NCI-H2227 treated with DMSO at 0.1 percent for 48 hours (cell line): ENCODE measurements at places on chromosomes 12 and 14.
A peak's percentile ranks its signal among the peaks of the same experiment; 100 is the strongest.

GRCh38 chr12:40733871-40734270, 41.6 kb downstream of the CNTN1 start:
- no peak for DNase-seq

DNA sequence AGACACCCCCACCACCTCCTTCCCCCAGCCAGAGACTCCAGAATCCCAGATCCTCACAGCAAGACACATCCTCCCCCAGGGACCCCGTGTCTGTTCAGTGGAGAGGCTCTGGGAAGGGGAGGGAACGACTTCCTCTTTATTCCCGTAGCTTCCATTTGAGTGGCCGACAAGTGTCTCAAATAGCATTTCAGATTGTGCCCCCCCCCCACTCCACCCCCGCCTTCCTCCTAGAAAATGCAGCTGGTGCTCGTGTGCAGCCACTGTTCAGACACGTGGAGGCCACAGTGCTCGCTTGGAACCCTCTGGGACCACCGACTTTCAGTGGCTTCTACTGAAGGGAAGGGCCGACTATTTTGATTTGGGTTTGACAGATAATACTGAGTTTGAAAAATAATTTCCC, 14.3 kb downstream of the PPP2R5C start:
- no peak for DNase-seq

DNA sequence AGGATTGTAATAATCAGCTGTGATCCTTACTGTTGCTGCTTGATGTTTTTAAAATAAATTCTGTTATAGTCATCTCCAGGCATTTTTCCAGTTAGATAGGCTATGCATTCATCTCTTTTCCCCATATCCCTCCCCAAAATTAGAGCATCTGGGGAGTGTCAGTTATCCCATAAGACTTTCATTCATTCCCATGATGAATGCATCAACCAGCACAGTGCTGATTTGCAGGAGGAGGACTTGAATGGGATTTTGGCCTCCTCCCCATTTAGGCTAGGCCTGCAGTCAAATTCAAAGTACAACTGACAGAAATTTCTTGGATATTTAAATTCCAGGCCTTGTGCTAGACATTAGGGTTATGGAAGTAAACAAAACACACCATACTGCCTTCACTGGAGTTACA, 99.8 kb downstream of the AEBP2 start:
- no peak for DNase-seq

GRCh38 chr12:124715121-124715990, 147.9 kb upstream of the NCOR2 start:
- DNase-seq: peak; percentile 92

DNA sequence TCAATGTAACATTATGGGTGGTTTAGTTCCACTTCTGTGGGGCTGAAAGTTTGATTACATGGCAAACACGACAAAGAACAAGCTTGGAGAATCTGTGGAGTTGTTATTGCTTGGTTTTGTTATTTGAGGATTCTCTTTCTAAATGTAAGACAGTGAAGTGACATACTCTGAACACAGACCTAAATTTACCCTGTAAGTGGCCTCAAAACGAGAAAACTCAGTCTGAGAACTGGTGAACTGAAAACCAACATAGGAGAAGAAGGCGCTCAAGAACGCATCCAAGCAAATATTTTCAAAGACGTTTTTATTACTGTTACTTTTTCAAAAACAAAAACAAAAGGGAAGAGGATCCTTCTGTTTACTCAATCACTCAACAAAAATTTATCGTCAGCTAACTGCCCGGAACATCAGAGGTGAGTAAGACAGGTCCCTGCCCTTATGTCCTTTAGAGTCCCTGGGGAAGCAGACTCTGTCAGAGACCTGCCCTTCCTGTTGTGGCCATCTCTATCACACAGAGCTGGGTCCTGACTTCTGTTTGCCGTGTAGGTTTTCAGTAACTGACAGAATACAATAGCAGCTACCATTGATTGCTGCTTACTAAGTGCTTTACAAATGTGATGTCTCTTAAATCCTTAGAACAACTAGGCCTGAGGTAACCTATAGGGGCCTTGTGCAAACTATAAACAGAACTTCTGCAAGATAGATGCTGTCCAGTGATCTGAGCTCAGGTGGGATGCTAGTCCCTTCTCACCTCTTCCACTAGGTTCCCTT, 79.3 kb upstream of the C12orf71 start:
- no peak for DNase-seq

DNA sequence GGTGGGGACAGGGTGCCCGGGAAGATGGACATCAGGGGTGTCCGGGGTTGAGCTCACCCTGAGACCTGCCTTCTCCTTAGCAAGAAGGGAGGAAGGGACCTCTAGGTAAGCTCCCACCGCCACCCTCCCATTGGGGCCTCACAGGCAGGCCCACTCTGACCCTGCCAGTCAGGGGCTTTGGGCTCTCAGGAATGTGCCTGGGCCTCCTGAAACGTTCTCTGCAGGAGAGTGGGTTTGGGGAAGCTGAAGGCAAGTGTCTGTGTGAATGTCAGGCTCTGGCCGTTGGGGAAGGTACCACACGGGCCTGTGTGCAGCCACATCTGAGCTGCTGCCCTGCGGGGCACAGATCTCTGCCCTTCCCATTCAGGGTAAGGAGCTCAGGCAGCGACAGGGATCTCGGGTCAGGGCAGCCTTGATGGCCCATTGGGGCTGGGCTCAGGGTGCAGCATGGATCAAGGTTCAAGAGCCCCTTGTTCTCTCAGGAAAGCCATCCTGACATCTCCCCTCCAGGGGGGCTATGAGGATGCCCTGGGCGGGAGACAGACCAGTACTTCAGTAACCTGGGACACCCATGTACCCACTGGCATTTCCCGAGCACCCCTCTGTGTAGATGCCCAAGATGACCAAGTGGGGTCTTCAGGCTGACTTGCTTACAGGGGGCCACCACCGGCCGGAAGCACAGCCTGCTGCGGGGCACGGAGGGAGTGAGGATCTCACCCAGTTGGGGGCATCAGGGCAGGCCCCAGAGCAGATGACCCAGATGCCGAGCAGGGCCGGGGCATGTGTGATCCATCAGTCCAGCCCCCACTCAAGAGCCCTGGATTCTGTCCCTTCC, 29.7 kb downstream of the FAM222A start:
- DNase-seq: no peak

GRCh38 chr12:105418821-105419291, 88.4 kb downstream of the C12orf75 start:
- no peak for DNase-seq

GRCh38 chr14:69036757-69037506, 57.8 kb upstream of the ACTN1 start:
- DNase-seq: no peak

GRCh38 chr12:4287325-4288211, 14.0 kb downstream of the CCND2 start:
- no peak for DNase-seq

- no peak for DNase-seq
Measured at GRCh38 chr12:115405471-115405860, 721.5 kb upstream of the TBX3 start.

DNA sequence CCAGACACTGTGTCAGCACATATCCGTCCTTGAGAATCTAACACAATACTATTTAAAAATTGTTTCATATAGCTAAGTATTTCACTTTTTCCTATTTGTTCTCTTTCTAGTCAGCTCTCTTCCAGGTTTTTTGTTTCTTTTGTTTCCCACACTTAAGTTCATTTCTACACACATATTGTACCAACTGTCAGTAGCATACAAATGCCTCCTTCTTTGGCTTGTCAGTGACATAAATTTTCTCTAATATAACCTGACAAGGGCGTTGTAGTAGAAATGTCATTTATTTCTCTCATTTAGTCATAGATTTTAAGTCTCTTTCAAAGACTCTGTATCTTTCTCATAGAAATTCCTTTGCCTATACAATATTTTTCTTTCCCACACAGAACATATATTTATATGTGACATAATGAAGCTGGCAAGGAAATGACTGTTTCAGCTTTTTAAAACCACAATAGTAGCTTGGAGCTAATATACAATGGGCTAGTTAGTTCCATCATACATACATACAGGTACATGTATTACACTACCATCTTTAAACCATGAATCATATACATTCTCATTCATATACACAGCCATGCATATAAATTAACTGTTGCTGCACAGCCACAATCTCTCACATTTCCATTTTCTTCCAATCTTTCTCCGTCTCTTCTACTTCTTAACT, 42.3 kb upstream of the EPS8 start:
- DNase-seq: no peak

DNA sequence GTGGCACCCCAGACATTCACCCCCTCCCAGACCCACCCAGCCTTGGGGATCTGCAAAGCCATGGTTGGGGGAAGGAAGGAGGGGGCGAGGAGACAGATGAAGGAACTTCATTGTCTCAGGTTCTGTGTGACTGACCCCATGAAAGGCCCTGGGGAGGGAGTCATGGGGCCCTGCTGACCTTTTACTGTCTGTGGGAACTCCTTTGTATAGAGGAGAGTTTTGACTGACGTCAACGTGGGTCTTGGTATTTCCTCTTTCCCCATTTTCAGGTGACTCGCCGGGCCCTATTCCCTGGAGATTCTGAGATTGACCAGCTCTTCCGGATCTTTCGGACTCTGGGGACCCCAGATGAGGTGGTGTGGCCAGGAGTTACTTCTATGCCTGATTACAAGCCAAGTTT, 3.1 kb upstream of the RAB5B start:
- no peak for DNase-seq

DNA sequence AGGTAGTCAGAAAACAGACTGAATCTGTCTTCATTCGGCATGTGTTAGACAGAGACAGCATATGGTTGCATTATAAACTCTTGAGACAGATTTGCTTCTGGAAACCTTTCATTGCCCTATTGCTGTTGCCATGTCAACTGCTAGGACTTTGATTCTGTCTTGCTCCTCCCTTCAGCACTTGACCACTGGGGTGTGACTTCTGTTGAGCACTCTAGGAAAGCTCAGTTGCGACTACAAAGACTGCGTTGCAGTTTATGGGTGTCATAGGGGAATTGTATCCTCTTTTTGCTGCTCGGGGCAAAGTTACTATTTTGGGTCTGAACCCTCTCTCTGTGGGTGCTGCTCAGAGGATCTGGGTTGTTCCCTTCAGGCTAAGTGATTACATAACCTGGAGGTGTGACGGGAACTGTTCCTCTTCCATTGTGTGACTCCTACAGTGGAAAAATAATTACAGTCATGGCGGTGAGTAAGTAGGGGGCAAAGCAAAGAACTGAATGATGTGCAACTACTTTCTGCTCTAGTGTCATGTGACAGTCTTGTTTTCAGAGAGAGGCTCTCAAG, 44.3 kb upstream of the TRIM9 start:
- peak; percentile 77 for DNase-seq

DNA sequence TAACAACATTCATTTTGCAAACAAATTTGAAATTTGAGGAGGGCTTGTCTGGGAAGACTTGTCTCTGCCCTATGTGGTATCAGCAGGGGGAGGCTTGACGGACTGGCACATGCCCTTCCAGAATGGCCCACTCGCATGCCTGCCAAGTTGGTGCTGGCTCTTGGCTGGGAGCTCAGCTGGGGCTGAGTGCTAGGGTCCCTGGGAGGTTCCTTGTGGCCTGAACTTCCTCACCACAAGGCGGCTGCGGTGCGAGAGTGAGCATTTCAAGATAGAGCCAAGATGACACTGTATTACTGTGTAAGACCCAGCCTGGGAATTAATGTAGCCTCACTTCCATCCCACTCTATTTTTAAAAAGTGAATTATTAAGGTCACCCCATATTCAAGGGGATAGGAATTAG, 271.6 kb upstream of the PLEKHG7 start:
- no peak for DNase-seq

GRCh38 chr12:80445083-80445793, 1.2 kb downstream of the PTPRQ start:
- DNase-seq: no peak

GRCh38 chr12:98208816-98209215, 306.6 kb upstream of the TMPO start:
- DNase-seq: no peak

GRCh38 chr14:20556500-20557211, 4.2 kb downstream of the RNASE9 start:
- no peak for DNase-seq

- DNase-seq: no peak
Measured at GRCh38 chr14:84646786-84647500, 883.0 kb upstream of the FLRT2 start.

DNA sequence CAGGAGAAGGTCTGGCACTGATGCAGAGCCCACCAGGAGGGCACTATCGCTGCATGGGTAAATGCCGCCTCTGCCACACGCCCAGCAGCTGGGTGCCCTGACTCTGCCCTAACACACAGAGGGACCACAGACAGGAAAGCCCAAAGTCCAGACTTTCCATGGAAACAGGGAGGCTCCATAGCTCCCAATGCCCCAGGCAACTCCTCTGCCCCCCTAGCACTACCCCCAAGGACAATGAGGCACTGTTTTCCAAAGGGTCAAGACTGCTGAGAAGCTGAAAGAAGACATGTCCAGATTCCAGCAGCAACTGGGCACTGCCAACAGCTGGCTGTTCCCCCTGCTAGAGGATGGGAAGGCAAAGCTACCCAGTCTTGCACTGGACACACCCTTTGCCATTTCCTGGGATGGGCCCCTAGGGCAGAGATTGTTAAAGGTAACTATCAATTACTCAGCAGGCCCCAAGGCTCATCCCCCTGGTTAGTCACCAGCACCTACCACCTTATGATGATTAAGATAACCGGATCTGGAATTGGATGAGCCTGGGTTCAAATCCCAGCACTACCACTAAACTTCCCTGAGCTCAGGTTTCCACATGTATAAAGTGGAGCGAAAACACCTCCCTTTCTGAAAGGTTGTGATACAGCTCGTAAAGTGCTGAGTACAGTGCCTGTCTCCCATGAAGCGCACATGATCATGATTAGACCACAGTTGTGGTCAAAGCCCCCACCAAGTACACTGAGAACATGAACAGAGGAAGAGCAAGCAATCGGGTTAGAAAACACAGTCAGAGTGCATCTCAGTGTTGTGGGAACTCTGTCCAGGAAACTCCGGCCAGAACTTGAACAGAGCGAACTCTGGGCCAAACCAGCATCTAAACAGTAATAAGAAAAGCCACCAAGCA, 3.3 kb downstream of the PXN start:
- no peak for DNase-seq

- DNase-seq: peak; percentile 4
Measured at GRCh38 chr12:24778486-24779304, 170.2 kb downstream of the BCAT1 start.

- peak; percentile 27 for DNase-seq
Measured at GRCh38 chr14:54322701-54323337, 74.0 kb upstream of the CDKN3 start.

DNA sequence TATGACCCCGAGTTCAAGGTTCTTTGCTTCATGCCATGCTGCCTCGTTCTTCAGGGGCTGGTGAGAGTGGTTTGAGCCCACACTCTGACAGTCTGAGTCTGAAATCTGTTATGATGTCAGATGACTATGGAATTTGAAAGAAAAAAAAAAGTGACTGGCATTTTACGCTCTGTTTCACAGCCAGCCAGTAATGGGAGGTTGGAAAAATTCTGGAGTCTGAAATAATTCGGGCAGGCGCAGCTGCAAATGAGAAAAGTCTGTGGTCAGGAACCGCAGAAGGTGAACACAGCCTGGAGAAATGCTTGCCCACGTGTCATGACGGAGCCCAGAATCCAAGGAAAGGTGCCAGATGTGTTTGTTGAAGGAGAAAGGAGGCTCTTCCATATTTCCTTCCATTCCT, 269.8 kb upstream of the PWP1 start:
- DNase-seq: no peak
